ENCODE measurements at places on chromosomes 3 and 15.

- DNase-seq = no peak
These were observed 233.3 kb downstream of the TIGIT start for GRCh38 chr3:114527036-114527644.

GRCh38 chr3:36859494-36859893 is 85.4 kb downstream of the TRANK1 start:
- no peak for DNase-seq

- no peak for DNase-seq
These were observed 22.1 kb downstream of the CNTN3 start for GRCh38 chr3:74592359-74592758.

DNA sequence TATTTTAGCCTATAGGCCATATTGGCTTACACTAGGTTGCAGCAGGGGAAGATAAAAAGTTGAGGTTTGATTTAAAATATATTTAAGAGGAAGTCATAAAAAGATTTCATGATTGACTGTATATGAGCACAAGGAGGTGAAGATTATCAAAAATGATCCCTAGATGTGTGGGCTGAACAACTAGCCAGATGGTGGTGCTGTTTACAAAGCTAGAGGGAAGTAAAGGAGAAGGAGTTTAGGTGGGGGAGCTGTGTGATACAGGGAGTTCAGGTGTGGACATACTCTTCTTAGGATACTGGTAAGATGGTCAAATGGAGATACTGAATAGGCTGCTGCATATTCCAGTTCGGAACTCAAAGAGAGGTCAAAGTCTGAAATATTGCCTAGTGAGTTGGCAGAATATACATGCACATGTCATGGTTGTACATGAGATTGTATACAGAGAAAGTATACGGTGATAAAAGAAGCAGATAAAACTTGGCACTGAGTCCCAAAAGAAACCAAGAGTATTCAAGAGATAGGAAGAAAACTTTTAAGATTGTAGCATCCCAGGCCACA is 727.8 kb downstream of the NLGN1 start:
- DNase-seq = no peak

Measured in GM06990 (cell line).